ENCODE measurements at places on chromosomes 12 and 14.

DNA sequence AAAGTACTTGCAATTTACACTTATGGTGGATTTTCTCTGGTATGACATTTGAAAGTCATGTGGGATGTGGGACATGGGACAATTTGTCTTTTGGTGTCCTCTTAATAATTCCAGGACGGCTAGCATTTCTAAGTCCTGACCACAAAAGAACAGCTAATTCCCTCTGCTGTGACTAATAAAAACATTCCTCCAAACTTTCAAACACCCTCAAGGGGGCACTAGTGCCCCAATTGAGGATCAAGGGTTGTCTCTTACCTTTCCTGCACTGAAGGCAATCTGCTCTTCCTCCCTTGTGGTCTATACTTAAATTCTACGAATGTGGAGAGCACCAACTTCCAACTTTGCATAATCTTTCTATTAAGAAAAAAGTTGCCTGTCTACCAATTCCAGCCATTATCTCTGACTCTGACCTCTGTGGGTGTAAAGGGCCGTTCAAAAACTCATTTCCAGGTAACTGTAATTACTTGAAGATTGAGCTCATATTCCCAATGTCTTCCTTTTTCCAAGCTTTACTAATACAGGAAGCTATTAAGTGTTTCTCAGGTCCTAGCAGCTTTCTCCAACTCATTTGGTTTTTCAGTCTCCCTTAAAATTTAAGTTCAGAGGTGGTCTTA, 210.2 kb downstream of the PTPRO start:
- DNase-seq: no peak

- DNase-seq: no peak
These were observed 94.6 kb upstream of the DAAM1 start for GRCh38 chr14:59093902-59094301.

DNA sequence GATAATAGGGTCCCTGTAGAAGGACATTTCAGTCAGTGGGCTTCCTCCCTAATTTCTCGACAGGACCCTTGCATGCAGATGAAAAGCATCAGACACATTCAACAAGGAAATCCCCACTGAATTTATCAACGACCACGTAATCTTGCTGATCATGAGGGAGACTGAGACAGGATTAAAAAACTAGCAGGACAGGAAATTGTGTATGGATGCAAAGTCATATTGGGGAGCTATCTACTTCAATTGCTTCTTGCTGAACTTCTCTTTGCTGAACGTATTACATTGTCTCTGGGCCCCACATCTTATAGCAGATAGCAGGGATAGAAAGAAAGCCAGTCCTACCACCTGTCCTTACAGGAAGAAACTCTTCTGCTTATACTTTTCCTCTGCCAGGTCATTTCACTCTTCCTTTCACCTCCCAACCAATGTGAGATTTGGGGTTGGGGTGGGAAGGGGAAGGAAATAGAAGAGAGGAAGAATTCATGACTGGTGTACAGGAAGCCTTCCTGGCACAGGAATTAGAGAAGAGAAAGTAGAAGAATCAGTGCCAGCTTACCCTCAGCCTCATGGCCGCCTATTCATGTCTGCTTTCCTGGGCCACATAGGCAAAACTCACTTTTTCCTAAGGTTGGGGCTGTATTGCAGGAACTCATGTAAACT, 333.3 kb downstream of the ZFP36L1 start:
- DNase-seq: no peak

DNA sequence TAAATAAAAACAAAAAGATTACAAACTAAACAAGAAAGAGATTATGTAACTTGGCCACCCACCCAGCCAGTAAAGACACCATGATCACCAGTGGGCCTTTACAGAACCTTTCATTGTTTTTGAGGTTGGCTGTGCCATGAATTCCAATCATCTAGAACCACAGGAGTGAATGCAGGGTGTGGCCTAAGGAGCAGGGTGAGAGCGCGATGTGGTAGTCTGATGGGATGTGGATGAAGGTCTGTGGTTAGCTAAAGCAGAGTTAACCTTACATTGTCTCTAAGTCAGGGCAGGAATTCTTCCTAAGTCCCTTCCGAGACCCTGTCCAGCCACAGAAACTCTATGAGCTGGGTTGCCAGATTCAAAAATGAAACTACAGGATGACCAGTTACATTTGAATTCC, 54.0 kb upstream of the CDKN3 start:
- DNase-seq: no peak

DNA sequence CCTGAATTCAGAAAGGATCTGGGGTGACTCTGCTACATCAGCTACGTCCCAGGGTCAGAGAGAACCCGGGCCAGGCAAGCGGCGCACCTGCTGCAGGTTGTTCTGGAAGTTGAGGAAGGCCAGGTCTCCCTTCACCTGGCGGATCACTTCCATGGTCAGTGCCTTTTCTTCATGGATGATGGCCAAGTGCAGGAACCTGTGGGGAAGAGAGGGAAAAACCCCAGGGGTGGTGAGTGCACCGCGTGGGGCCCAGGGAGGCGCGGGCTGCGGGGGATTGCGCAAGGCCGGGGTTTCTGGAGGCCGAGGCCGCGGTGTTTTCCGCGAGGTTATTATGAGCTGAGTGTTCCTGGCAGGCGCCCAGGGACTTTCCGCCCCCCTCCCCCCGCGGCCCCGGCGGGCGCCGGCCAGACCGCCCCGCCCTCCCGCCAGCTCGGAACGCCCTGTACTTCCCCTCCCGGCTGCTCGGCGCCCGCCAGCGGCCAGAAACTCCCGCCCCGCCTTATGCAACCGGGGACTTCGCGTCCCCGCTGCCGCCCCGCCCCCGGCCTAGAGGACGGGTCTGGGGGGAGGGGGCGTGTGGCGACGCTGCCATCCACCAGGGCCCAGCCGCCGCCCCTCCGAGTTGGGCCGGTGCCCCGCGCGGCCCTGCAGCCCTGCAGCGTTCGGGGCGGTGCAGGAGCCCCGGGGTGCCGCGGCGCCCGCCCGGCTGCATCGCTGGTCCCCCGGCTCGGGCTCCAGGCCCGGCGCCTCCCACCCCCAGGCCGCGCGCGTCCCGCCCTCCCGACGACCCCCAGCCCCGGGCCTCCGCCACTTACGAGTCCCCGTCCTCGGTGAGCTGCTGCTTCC, 723 bp downstream of the NFKBIA start:
- peak; percentile 96 for DNase-seq

- no peak for DNase-seq
These were observed 3.9 kb upstream of the TMTC2 start for GRCh38 chr12:82682851-82683261.

DNA sequence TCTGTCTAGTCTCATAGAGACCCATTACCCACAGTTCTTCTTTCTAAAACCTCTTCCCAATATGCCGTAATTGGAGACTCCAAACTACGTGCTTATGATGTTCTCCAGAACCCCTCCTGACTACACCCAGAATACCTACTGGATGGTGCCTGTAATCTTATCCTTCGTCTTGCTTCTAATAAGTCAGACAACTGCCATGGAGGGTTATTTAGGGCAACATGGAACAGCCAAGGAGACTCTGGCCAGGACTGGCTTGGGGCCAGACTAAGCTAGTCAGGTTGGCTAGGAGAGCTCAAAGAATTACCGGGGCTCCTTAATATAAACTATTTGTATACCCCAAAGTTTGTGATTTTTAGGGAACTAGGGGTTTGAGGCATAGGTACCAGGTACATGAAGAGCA, 6.8 kb downstream of the PFKM start:
- no peak for DNase-seq

Measured in stimulated activated effector memory CD8-positive, alpha-beta T cell treated with anti-CD3 and anti-CD28 coated beads, Interleukin-12 subunit alpha, Interleukin-12 subunit beta, amount 100 ng/mL, for 72 hours (primary cell).